ENCODE measurements at places on chromosomes 2 and 18.

- DNase-seq, result no peak
Observed at GRCh38 chr2:62593825-62594224, 87.8 kb upstream of the TMEM17 start.

DNA sequence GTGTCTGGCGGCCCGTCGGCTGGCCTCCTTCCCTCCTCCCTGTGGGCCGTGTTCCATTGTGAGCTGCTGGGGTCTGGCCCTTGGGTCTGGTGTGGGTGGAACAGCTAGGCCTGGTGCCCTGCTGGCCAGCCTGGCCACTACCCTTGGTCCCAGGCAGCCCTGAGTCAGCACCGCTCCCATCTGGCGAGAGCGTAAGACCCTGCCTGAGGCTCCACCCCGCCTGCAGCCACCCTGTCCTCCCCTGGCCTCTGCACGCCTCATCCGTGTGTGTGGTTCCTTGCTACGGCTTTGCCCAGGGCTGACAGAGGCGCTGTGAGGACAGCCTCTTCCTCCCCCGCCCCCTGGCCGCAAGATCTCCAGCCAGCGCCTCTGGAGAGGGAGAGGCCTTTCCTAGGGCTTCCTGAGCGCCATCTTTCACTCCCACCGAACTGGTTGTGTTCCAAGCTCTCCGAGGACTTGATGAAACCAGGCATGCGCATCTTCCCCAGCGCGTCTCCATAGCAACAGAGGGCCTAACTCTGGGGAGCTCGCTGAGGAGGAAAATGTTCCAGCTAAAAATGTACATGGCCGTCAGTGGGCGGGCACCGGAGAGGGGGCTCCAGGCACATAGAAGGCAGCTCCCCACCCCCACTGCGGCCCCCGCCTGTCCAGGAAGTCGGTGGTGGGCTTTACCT lies 83.0 kb downstream of the STPG4 start:
- DNase-seq, result no peak

DNA sequence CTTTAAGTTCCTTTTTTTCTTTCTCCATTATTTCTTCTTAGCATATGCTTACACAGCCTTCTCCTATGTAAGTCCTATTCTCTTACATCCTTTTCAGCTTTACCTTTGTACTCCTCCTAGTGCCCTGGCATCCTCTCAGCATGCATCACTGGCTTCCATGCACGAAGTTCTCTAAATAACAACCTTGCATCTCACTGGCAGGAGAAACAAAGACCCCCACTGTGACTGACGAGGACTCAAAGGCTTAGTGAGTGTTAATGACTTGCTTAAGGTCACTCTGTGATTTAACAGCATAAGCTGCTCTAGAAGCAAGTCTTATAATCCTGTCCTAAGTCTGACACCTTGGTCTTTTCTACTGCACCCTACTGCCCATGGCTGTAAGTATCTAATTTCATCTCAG lies 1236.0 kb upstream of the CELF4 start:
- DNase-seq, result no peak

GRCh38 chr2:105680357-105680756 lies 64.4 kb upstream of the NCK2 start:
- DNase-seq, result no peak

DNA sequence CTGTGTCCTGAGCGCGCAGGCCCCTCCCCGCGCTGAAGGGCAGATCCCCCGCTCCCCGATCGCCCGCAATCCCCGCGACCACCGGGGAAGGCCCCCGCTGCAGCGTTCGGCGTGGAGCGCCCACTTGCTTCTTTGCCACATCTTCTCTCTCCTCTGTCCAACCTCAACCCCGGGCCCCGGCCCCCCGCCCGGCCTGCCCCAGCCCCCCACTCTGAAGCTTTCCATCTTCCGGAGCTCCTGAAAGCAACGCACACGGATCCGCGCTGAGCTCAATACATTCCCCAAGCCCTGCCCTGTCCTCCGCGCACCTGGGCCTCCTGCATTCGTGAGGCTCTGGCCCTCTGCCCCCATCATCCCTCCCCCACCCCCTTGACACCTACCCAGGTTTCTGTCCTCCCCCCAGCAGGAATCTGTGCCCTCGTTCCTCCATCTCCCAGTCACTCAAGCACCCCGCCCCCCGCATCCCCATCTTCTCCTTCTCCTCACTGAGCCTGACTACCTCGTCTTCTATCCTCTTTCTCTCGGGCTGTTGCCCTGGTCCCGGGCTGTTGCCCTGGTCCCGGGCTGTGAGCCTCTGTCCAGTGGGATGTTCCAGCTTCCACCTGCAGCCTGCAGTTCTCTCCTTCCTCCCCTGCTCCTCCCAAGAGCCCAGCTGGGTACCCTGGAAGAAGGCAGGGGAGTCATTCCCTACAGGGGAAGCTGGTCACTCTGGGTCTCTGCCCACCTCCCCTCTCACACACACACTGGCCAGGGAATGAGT lies 7.8 kb downstream of the SPEG start:
- no peak for DNase-seq

DNA sequence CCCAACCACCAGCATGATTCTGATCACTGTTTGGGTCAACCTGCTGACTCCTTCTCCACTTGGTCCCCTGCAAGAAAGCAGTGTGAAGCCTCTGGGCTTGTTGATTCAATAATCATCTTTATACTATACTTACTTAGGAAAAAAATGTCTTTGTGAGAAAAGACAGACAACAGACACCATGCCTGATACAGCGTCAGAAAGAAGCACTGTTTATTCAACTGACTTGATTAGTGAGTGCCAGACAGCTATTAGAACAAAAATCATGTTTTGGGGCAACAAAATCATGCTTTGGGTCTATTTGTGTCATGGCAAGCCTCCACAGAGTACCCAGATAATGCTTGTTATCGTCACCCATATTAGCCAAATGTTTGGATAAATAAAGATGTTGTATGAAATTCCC lies 58.7 kb upstream of the ATL2 start:
- no peak for DNase-seq

DNA sequence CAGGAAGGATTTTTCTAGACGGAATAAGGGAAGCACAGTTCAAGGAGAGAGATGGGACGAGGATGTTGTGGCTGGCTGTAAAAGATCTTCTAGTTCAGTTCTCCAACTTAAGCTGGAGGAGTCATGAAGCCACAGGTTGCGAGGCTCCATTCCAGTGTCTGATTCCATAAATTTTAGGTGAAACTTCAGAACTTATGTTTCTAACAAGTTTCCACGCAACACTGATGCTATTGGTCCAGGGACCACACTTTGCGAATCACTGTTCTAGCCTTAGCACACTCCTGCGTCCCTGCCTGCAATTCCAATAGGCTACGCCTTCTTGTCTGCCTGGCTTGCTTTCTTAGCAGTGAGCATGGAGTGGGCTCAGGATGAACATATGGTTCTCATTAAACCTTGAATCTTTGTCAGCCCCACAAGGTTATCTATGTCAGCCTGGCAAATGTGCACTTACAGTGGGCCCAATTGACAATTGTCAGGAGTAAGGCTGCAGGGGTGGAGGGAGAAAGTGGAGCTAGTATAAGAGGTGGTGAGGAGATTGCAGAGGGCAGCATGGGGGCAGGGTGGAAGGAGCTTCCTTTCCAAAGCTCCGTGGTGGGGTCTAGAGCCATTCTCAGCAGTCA lies 438.1 kb upstream of the ST6GAL2 start:
- no peak for DNase-seq
